Activated CD4-positive, alpha-beta T cell treated with anti-CD3 and anti-CD28 coated beads, Interleukin-2, amount 50 U/mL, for 24 hours (primary cell): ENCODE measurements at places on chromosomes 16 and 17.

DNA sequence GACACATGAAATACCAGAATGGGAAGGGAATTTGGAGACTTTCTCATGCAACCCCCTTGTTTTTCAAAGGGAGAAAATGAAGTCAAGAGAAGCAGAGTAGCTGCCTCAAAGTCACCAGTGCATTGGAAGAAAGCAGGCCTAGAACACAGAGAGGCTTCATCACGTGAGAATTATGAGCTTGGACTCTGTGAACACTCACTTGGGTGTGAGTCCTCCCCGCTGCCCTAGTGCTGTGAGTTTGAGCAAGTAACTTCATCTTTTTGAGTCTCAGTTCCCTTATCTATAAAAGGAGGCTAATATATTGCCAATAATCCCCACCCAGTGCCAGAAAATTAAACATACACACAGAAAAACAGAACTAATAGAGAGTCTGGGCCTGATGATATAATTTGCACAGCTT, 315.8 kb downstream of the XYLT1 start:
- DNase-seq = no peak

GRCh38 chr16:58029410-58029809, 3.9 kb downstream of the MMP15 start:
- no peak for DNase-seq

- no peak for DNase-seq
Measured at GRCh38 chr16:69223882-69224281, 36.9 kb downstream of the SNTB2 start.

DNA sequence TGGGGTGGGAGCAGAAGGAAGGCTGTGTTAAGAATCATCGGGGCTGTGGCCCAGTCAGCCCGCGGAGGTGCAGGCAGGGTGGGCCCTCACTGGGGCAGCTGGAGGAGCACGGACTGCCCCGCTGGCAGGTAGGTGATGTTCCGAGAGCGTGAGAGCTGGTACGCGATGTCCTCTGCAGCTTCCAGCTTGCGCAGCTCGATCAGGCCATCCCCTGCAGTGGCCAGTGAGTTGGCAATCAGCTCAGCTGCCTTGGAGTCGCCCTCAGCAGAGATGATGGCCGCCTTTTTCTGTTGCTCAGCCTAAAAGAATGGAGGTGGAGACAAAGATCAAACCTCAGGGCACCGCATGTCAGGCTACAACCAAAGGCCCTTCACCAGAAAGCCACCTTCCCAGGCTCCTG, 9.8 kb downstream of the PHB1 start:
- DNase-seq = no peak

DNA sequence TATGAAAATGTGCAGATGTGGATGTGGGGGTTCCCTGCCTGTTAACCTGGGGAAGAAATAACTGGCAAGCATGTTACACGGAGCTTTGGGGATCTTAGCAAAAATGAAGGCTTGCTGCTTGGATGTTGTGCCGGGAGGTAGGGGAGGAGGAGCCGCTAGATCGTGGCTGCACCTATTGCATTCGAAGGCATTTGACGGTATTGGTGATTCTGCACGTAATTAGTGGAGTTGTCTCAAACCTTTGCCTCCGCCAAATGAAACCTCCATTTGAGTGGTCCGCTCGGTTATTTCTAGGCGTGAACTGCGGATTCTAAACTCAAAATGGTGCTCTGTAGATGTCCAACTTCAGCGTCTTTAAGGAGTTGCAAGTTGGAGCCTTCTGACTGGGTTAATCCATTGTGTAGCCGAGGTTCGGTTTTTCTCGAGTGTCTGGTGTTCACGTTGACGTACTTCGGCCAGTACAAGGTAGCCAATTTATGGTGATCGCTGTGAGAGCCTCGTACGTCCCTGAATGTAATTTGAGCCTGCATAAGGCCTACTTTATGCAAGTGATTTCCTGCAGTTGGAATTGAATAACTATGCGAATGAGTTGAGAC, 1.5 kb downstream of the TNRC6C start:
- DNase-seq = peak; percentile 3

- no peak for DNase-seq
Measured at GRCh38 chr16:19923396-19923795, 38.7 kb upstream of the GPRC5B start.

GRCh38 chr16:3924763-3925162, 44.2 kb upstream of the CREBBP start:
- no peak for DNase-seq

- DNase-seq = peak; percentile 42
Measured at GRCh38 chr17:45410144-45411091, 22.3 kb downstream of the ARHGAP27 start.

DNA sequence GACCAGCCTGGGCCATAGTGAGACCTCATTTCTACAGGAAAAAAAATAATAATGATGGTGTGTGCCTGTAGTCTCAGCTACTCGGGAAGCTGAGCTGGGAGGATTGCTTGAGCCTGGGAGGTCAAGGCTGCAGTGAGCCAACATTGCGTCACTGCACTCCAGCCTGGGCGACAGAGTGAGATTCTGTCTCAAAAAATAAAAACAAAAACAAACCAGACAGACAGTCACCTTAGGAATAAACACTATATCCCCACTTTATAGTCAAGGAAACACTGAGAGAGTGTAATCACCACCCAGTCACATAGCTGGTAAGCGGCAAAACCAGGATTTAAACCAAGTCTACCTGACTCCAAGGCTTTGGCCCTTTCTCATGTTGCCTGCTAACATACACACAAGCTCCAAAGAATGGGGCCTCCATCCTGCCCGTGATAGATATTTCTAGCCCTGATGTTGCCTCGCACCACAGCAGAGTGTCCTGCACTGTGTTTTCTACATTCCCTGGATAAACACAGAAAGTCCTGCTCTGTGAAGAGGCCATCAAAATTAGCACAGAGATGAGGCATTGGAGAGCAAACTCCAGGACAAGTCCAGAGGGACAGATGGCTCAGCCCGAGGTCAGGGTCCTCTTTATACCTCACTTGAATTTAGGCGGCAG, 66.1 kb upstream of the SMURF2 start:
- no peak for DNase-seq

DNA sequence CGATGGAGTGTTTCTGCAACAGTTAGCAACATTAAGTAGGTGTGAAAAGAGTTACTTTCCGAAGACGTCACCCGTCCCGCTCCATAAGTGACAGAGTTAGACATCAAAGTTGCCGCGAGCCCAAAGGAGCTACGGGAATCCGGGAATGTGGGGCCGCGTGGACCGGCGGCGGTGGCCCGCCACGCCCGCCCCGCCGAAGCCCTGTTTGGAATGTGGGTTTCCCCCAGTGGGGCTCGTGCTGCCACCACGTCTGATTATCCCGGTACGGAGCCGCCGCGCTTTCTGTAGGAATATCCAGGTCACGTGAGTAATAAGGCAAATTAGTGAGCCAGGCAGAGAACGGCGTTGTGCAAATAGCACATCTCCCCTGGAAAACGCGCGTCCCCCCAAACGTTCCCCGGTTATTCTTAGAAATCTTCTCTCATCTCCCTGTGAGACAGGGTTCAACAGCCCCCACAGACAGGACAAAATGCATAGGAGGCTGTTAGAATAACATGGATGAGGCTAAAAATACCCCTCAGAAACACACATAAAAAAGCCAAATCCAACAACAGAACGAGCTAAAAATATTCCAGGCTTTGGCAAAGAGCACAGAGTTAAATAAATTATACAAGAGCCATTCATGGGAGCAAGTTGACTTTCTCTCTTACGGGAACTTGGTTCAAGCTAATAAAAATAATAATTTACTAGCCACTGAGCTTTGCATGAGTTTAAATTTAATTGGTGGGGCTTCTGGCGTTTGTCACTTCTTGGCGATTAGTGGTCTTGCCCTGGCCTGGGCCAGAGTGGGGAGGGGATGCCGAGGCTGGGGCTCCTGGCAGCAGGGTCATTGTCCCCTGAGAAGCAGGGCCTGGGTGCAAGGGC, 8.6 kb downstream of the BAHCC1 start:
- DNase-seq = no peak

GRCh38 chr17:42598905-42599304, 10.3 kb downstream of the RETREG3 start:
- no peak for DNase-seq

DNA sequence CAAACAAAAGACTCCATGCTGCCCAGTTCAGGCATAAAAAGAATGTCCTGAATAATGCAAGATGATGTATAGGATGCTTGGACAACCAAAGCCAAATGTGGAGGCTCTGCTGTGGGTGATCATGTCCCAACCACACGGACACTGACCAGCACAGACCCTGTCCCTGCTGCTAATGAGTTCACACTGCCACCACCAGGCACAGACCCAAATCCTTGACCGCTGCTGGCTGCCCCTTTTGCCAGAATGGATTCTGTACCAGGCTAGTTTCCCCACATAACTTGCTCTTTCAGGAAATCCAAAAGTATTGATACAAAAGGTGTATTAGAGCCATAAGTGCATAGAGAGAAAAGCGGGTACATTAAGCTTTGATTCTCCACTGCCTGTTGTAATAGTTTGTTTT, 60.9 kb downstream of the XYLT1 start:
- no peak for DNase-seq

GRCh38 chr16:3101018-3101840, 2.1 kb upstream of the ZSCAN10 start:
- DNase-seq = no peak

DNA sequence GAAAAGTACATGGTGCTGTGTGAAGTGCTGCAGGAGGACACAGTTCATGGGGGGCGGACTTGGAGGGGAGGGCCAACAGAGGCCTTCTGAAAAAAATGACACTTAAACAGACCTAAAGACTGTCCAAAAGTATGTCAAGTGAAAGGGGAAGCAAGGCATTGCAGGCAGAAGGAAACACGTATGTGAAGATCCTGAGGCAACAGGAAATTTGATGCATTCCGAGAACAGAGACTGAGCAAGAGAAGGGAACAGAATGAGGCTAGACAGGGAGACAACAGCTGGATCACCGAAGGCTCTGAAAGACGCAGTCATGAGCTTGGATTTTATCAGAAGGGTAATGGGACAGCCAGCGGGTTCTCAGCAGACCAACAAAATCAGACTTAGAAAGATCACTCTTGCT, 1.1 kb downstream of the IFT20 start:
- DNase-seq = no peak

DNA sequence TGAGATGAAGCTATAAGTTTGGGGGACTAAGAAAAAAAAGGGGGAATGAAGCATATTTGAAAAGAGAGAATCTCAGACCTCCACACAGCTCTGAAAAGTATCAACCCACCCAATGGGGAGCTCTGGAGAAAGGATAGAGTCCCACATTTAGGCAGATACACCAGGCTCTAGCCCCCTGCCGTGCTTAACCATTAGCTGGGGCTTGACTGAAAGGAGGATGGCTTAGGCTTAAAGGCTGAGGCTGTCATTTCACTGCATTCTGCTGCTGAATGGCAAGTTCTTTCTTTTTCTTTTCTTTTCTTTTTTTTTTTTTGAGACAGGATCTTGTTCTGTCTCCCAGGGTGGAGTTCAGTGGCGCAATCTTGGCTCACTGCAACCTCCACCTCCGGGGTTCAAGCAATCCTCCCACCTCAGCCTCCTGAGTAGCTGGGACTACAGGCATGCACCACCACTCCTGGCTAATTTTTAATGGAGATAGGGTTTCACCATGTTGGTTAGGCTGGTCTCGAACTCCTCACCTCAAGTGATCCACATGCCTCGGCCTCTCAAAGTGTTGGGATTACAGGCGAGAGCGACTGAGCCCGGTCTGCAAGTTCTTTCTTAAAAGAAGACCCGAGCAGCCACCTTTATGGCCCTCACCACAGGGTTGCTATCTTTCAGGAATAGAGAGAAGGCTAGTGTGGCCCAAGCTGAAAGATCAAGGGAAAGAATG, 9.0 kb upstream of the MMP2 start:
- no peak for DNase-seq

DNA sequence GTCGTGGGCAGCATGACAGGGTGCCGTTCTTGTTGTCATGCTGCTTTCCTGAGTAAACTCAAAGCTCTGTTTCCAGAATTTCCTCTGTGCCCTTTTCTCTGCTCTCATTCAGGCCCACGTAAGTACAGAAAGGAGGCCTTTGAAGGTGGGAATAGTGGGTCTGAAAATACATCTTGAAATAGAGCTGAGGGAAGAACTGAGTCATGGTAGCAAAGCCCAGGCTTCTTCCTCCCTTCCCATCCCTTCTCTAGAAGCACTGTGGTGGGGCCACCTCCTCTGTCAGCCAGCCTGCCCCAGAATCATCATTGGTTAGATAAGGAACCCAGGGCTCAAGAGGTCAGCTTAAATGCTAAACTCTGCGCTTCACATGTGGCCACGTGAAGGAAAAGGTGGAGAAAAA, 9.4 kb downstream of the CTRL start:
- DNase-seq = no peak

DNA sequence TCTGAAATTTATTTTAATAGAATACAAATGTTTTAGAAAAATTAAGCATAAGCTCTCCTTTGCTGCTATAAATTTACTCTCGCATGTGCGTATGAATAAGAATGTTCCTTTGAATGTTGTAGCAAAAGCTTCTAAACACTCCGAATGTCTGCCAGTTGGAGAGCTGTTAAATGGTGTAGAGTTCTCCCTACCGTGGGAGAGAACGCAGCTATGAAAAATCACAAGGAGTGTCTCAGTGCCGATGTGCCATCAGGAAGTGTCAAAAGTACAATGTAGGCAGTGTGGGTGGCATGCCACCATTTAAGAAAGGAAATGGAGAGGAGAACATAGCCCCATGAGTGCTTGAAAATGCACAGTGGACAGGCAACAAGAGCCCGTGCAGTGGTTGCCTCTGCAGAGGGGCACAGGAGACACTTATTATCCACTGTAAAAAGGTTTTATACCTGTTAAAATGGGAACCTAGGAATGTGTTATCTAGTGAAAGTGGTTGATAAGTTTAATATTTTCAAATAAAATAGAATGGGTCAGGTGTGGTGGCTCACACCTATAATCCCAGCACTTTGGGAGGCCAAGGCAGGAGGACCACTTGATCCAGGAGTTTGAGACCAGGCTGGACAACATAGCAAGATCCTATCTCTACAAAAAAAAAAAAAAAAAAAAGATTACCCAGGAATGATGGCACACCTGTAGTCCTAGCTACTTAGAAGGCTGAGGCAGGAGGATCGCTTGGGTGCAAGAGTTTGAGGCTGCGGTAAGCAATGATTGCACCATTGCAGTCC, 144.0 kb downstream of the SOCS1 start:
- DNase-seq = no peak

GRCh38 chr16:57621521-57622271, 6.7 kb upstream of the ADGRG1 start:
- no peak for DNase-seq

- DNase-seq = peak; percentile 62
Measured at GRCh38 chr16:89026121-89026612, 49.2 kb upstream of the CBFA2T3 start.

DNA sequence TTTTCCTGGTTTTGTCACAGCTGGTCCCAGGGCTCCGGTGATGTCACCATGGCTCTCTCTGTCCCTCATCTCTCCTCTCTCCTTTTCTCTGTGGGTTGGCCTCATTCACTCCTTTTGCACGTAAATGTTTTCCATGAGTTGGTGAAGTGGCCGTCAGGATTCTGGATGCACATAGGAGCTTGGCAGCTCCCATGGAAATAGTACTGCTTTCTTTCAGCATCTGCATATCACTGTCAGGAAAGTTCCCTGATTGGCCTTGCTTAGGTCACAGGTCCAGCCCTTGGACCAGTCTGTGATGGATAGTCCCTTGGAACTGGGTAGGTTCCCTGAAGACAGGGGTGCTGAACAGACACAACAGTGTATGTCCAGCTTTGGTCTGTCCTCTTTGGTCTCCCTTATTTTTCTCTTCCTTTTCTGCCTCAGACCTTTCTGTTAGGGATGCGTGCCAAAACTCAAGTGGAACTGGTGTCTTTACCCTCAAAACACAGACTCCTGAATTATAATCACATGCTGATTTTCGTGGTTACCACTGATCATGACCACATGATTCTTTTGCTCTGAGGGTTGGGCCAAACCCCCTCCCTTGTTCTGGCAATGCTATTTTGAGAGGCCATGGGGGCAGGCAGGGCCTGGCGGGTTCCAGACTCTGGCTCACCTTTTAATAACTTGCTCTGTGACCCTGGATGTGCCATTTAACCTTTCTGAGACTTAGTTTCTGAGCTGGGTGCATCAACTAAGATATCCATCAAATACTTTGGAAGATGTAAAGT, 99.0 kb downstream of the MSI2 start:
- DNase-seq = no peak
